Calu3 (cell line): ENCODE measurements at places on chromosomes 16 and 17. TPM values are rescaled to one million over a fixed set of nuclear protein-coding genes. Genes with fewer than 3 reads are reported as not detected.

- no peak for DNase-seq
Measured at GRCh38 chr17:9294661-9295210, 273.4 kb downstream of the NTN1 start.

GRCh38 chr16:69880640-69881133 lies 70.4 kb upstream of the CLEC18A start:
- no peak for DNase-seq

DHRS7C gene
- not detected in 2 replicates for total RNA-seq

TBC1D3L gene
- total RNA-seq: 147 and 156 TPM in 2 replicates

SLFN14 gene
- total RNA-seq: not detected in 2 replicates

AIPL1 gene
- not detected in 2 replicates for total RNA-seq

- DNase-seq: no peak
Measured at GRCh38 chr17:8324132-8324531, 14.1 kb downstream of the ARHGEF15 start.

DNA sequence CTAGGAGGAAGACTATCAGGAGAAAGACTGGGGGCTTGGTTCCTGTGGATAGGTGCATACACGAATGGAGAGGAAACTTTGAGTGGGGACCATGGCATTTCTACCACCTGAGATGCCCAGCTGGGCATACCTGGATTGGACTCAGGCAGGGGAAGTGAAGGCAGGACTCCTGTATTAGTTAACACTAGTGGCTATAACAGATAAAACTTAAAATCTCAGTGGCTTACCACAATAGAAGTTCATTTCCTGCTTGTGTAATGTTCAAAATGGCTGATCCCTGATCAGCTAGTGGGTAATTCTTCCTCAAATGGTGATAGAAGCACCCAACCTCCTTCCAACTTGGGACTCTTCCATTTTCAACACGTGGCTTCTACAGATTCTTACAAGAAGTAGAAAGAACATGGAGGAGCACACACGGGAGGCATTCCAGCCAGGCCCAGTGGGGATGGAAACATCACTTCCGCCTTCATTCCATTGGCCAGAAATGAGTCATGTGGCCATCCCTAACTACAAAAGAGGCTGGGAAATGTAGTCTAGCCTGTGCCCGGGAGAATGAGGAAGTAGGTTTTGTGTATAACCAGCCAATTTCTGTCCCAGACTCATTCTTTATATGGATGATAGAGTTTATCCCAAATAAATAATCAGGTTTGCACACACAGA lies 112.1 kb downstream of the UTP18 start:
- DNase-seq: peak; percentile 69

ITFG1 gene
- 65.5 and 68.6 TPM in 2 replicates for total RNA-seq

GRCh38 chr17:56754523-56755208 lies 79.1 kb downstream of the C17orf67 start:
- DNase-seq: no peak
